ENCODE measurements at places on chromosomes 1 and 21. TPM values are rescaled to one million over a fixed set of nuclear protein-coding genes. Genes with fewer than 3 reads are reported as not detected.

The PFKFB2 gene
- 9.0 TPM for total RNA-seq

DNA sequence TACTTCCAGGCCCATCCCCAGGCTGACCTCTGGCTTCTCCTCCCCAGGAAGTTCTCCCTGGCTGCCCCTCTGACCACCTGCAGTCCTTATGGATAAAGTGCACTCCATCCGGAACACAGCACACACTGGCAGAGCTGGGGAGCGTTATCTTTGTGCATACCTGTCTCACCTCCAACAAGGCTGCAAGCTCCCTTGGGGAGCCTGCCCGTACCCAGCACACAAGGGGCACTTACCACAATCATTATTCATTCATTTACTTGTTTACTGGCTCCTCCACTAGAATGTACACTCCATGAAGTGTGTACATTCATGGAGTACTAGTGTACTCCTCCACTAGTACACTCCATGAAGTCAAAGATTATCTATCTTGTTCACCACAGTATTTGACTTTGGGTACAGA is 30.3 kb downstream of the GLIS1 start:
- DNase-seq = no peak

DNA sequence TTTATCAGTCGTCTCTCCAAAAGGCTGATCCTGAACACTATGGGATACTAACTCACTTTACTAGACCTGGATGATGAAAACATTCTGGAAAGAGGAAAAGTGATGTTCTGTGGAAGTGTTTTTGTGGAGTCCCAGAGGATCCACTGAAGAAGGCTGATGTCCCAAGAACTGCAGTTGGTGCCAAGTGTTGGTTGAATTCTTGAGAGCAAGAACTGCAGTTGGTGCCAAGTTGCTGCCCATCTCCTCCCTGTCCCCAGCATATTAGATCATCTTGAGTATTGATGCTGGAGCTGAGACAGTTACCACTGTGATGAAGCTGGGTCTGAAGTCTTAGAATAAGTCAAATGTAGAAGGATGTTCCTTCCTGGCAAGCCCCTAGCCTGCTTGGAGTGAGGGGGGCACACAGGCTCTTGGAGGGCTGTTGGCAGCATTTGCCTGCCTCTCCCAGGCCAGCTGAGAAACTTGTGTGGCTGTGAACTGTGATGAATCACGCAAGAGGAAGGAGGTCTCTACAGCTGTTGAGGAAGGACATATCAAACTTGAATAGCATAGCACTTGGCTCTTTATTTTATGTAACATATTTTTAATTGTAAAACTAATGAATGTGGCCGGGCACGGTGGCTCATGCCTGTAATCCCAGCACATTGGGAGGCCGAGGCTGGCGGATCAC is 48.1 kb downstream of the DNAJC6 start:
- no peak for DNase-seq

GRCh38 chr1:175373786-175374623 is 181.4 kb upstream of the KIAA0040 start:
- no peak for DNase-seq

- no peak for DNase-seq
These were observed 36.6 kb downstream of the NRIP1 start for GRCh38 chr21:15028186-15028585.

- no peak for DNase-seq
These were observed 67.2 kb downstream of the ZBTB18 start for GRCh38 chr1:244118109-244118761.

DNA sequence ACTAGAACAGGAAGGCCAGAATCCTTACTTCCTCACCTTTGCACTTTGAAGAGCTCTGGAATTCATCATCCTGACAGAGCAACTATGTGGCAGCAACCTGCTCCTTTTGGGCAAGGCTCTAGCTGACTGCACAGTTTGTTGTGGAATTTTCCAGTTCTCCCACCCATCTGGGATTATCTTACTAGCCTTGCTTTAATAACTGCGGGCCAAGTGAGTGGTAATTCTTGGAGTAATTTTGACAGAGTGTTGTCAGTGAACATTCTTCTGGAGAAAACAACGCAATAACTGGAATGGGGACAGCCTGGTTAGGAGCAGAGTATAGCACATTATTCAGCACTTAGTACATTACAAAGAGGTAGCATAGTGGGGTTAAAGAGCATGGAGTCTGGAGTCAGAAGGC is 75.3 kb downstream of the NTMT2 start:
- DNase-seq = peak; percentile 89

DNA sequence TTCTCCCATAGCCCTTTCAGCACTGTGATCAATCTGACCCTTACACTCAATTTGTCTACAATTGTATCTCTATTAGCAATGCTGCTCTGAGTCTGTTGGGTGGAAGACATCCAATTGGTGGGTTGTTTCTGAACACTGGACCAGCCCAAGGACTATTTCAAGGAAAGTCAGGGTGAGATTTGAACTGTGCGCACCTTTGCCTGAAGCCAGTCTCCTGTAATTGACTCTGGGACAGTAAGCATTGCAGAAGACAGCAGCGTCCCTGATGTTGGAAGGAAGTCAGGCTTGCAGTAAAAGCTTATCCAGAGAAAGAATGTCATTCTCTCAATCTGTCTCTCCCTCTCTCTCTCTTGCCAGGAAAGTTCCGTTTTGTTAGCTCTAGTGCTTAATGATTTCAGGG is 233.9 kb downstream of the KIF26B start:
- DNase-seq = no peak

GRCh38 chr21:26736449-26736848 is 108.8 kb downstream of the ADAMTS1 start:
- DNase-seq = no peak

- no peak for DNase-seq
These were observed 39.9 kb downstream of the TEX35 start for GRCh38 chr1:178552856-178553255.

DNA sequence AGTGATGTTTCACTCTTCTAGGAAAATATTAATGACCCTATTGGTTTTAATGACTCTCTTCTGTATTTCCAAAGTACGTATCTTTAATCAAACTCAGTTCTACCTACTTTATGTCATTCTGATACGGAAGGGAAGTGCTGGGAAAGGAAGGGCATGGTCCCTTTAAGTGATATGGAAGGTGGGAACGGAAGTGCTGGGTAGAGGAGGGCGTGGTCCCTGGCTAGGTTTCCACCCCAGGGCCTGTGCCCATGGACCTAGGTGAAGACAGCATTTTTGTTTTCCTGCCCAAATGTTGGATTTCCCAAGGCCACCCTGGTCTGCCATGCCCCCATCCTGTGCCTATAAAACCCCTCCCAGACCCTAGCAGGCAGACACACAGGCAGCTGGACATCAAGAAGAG is 24.0 kb downstream of the RGS4 start:
- DNase-seq = no peak

The IQCC gene
- total RNA-seq = 0.41 TPM

- DNase-seq = no peak
These were observed 7.6 kb downstream of the PPFIA4 start for GRCh38 chr1:203033917-203034316.

- DNase-seq = no peak
These were observed 73.0 kb upstream of the TLR5 start for GRCh38 chr1:223216074-223216473.

- no peak for DNase-seq
These were observed 53.6 kb downstream of the KCNAB2 start for GRCh38 chr1:6099297-6099696.

Measured in fibroblast of the aortic adventitia (primary cell).